Kidney (tissue), 22 donors: ENCODE measurements at places on chromosomes 7 and 10. TPM values are rescaled to one million over a fixed set of nuclear protein-coding genes. Genes with fewer than 3 reads are reported as not detected.

The KLF14 gene
- 0.13 TPM for polyA plus RNA-seq

The MYO1G gene
- 0.60 TPM for polyA plus RNA-seq

The IGFBP1 gene
- 0.65 TPM for polyA plus RNA-seq

The GSAP gene
- polyA plus RNA-seq = 11.7 TPM

The SFTPA1 gene
- not detected for polyA plus RNA-seq

DNA sequence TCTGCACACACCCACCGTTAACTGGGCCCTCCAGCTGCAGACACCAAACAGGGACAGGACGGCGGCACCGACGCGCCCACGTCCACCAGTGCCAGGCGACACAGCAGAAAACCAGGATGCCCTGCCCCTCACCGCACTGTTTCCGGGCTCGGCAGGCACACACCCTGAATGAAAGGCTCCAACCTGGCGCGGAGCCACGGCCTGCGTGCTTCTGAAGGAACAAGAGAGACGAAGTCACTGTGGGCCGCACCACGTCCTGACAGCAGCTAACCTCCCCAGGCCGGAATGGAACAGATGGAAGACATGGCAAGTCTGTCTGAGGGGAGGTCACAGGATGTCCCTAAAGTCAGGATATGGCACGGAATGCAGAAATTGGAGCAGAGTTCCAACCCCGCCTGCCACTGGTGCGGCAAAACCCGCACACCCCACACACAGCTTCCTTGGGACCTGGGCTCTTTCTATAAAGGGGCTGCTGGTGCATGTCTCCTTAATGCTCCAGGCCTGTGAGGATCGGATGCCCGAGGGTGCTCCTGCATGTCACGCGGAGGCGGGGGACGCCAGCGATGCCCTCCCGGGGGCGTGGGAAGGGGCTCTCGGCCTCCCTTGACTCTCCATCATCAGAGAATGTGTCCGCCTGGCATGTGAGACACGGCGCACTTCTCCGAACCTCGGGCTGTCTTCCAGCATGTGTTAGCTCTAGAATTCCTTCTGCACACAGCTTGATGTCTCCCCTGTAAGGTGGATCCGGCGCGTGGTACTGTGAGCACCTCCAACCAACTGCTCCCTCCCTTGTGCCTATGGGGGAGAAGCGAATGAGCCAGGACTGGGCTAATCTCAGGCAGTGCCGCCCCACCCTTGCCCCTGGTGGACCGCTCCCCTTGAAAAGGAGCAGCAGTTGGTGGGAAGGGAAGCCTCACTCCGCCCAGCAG is 3.9 kb upstream of the GPER1 start:
- DNase-seq = no peak
- no peak overlapping the region for H3K4me3 ChIP-seq
- H3K36me3 ChIP-seq = no peaks in the 10 kb centered on the region
- H3K27me3 ChIP-seq = no peaks in the 10 kb centered on the region

GRCh38 chr10:74955796-74956195 is 129.4 kb downstream of the KAT6B start:
- DNase-seq = no peak
- H3K4me1 ChIP-seq = peaks cover 9% of the 10 kb centered on the region
- H3K4me3 ChIP-seq = no peak overlapping the region
- no peaks in the 10 kb centered on the region for H3K27me3 ChIP-seq

DNA sequence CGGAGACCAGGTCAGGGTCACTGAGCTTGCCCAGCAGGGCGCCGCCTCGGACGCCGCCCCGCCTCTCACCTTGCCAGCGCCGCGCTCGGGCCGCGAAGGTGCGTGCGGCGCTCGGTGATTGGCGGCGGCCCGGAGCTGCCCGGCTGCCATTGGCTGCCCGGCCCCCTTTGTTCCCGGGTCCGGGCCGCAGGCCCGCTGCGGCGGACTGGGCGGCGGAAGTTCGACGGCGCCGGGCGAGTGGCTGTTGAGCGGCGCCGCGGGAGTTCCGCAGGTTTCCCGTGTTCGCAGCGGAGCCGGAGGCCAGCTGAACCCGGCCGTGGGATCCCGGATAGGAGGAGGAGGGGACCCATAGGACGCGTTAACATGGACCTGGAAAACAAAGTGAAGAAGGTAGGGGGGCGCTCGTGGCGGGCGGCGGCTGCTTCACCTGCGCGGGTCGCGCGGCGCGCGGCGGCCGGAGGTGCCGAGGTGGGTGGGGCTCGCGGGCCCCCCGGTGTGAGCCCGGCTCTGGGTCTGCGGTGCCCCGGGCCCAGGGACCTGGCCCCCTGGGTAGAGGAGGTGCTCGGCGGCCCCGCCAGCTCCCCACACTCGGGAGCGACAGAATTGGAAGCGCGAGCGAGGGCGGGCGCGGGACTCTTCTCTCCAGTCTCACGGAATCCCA is at the start of gene TES:
TES (plus strand) TSS at position 195 of the 661 bp plus-strand sequence; CDS start at position 364, 169 bp downstream.
- H3K4me3 ChIP-seq = peak within 1 kb of the TSS; percentile 91
- DNase-seq = peak; percentile 81
- no peaks in the 10 kb centered on the region for H3K36me3 ChIP-seq
- H3K27ac ChIP-seq = peak within 1 kb of the TSS; percentile 94
- H3K27me3 ChIP-seq = no peaks in the 10 kb centered on the region
- peaks cover 7% of the 10 kb centered on the region for H3K4me1 ChIP-seq

DNA sequence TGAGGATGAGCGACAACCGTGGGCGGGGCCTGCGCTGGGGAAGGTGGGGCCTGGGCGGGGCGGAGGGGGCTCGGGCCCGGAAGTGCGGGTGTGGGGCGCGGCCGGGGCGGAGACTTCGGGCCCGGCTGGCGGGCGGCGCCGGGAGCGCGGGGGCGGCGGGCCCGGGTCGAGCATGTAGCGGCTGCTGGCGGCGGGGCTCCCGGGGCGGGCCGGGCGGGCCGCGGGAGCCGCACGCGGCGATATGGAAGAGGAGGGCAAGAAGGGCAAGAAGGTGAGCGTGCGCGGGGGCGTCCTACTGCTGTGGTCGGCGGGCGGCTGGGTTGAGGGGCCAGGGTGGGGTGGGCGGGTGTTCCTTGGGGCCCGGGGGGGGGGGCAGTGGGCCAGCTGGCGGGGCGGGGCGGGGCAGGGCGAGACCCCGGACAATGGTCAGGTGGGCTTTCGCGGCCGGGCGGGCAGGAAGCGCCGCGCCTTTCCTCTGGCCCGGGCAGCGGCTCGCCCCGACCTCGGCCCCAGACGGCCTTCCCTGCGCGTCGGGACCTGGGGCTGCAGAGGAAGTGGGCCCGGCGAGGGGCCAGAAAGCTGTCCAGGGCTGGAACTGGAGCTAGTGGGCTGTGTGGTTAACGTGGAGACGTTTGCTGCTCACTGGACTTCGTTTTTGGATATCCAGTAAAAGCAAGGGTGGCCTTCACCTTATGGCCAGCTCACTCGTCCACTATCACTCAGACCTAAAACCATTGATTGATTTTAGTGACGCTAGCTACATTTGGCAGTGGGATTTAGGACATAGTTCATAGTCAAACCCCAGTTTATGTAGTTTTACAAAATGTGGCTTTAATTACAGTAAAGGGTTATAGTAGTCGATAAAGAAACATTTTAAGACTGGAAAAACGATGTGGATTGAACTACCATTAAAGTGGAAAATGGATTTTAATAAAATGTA is at the start of gene CCM2:
CCM2 (plus strand) TSS at position 109 of the 940 bp plus-strand sequence; CDS start at position 242, 133 bp downstream.
- H3K4me3 ChIP-seq = peak within 1 kb of the TSS; percentile 98
- DNase-seq = peak; percentile 73
- H3K27me3 ChIP-seq = no peaks in the 10 kb centered on the region
- peaks cover 10% of the 10 kb centered on the region for H3K4me1 ChIP-seq

DNA sequence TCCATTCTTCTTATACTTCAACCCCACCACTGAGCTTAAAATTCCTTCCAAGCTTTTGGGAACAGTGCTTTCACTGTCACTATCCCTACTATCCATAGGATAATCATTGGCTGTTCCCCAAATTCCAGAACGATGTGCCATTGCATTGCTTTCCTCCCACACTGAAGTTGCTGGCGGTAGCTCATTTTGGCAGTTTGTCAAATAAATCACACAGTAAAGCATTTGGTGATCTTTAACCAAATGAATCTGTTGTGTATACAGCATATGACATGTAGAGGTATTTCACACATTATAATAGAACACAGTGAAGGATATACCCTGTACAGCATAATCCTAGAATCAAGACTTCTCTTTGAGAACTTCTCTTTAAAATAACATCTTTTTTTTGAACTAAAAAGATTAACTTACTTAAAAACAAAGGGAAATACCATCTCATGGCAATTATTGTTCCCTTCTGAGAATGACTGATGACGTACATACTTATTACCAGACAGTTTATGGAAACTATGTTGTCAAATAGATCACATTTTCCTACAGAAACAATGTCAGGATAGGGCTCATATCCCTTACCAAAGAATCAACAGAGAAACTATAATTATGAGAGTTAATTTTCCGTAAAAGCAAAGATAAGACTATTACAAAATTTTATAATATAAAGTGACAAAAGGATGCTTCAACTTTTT is 93.6 kb downstream of the CTNNA3 start:
- H3K4me1 ChIP-seq = no peaks in the 10 kb centered on the region
- H3K4me3 ChIP-seq = no peak overlapping the region
- H3K36me3 ChIP-seq = no peaks in the 10 kb centered on the region
- H3K27ac ChIP-seq = no peak overlapping the region
- no peak for DNase-seq
- no peaks in the 10 kb centered on the region for H3K27me3 ChIP-seq

- H3K4me3 ChIP-seq = no peak overlapping the region
- H3K27me3 ChIP-seq = no peaks in the 10 kb centered on the region
- DNase-seq = peak; percentile 75
These were observed 63.8 kb upstream of the NPS start for GRCh38 chr10:127485153-127485857.

GRCh38 chr10:69087590-69088470 is at the start of gene SRGN:
TSS of gene SRGN (plus strand) at chr10:69088103. CDS start at chr10:69088158, 55 bp downstream.
- H3K4me3 ChIP-seq = peak within 1 kb of the TSS; percentile 71
- no peaks in the 10 kb centered on the region for H3K27me3 ChIP-seq
- no peaks in the 10 kb centered on the region for H3K4me1 ChIP-seq
- DNase-seq = no peak
- no peaks in the 10 kb centered on the region for H3K36me3 ChIP-seq

GRCh38 chr7:36904802-36905201 is 180.5 kb upstream of the AOAH start:
- H3K36me3 ChIP-seq = no peaks in the 10 kb centered on the region
- no peak overlapping the region for H3K27ac ChIP-seq
- H3K4me3 ChIP-seq = no peak overlapping the region

- H3K36me3 ChIP-seq = no peaks in the 10 kb centered on the region
- DNase-seq = no peak
- H3K27ac ChIP-seq = no peak overlapping the region
- H3K4me1 ChIP-seq = no peaks in the 10 kb centered on the region
- H3K27me3 ChIP-seq = no peaks in the 10 kb centered on the region
These were observed 298.7 kb upstream of the LRRTM3 start for GRCh38 chr10:66627156-66627555.

- H3K36me3 ChIP-seq = no peaks in the 10 kb centered on the region
- H3K27ac ChIP-seq = no peak overlapping the region
- H3K4me3 ChIP-seq = no peak overlapping the region
- DNase-seq = no peak
- H3K27me3 ChIP-seq = no peaks in the 10 kb centered on the region
These were observed 165.3 kb upstream of the ZMIZ1 start for GRCh38 chr10:78903341-78903940.

GRCh38 chr7:40499718-40500117 is 364.9 kb downstream of the SUGCT start:
- H3K4me3 ChIP-seq = no peak overlapping the region
- H3K4me1 ChIP-seq = no peaks in the 10 kb centered on the region
- H3K27me3 ChIP-seq = no peaks in the 10 kb centered on the region
- no peak for DNase-seq
- H3K27ac ChIP-seq = no peak overlapping the region
- H3K36me3 ChIP-seq = no peaks in the 10 kb centered on the region

- no peaks in the 10 kb centered on the region for H3K4me1 ChIP-seq
- H3K27ac ChIP-seq = no peak overlapping the region
- no peaks in the 10 kb centered on the region for H3K36me3 ChIP-seq
- H3K4me3 ChIP-seq = no peak overlapping the region
- no peaks in the 10 kb centered on the region for H3K27me3 ChIP-seq
These were observed 257.8 kb downstream of the ETV1 start for GRCh38 chr7:13731643-13732042.

- no peak overlapping the region for H3K4me3 ChIP-seq
- no peaks in the 10 kb centered on the region for H3K4me1 ChIP-seq
- H3K36me3 ChIP-seq = no peaks in the 10 kb centered on the region
- H3K27me3 ChIP-seq = no peaks in the 10 kb centered on the region
These were observed 18.3 kb upstream of the RHEB start for GRCh38 chr7:151537818-151538561.
